ENCODE measurements at places on chromosomes 5 and 9. TPM values are rescaled to one million over a fixed set of nuclear protein-coding genes. Genes with fewer than 3 reads are reported as not detected.

Gene NIM1K
- total RNA-seq, result 0.34 TPM

Gene SLC31A2
- total RNA-seq, result 2.9 TPM

Gene PCDHB12
- total RNA-seq, result not detected

Gene KCNMB1
- 0.05 TPM for total RNA-seq

Gene PCDHGB1
- total RNA-seq, result 0.18 TPM

Measured in T-helper 2 cell treated with Interferon-gamma antibody and Interleukin-4, amounts not matched to agents 100 ng/mL and 5 ng/mL, for 36 hours (primary cell).